ENCODE measurements at places on chromosomes 2 and 18. TPM values are rescaled to one million over a fixed set of nuclear protein-coding genes. Genes with fewer than 3 reads are reported as not detected.

The UCN gene
- 2.6 TPM for total RNA-seq

The THSD7B gene
- total RNA-seq: 0.07 TPM

The SLC9A4 gene
- total RNA-seq: not detected

The ZAP70 gene
- 1.4 TPM for total RNA-seq

The FLACC1 gene
- 7.5 TPM for total RNA-seq

The CCDC68 gene
- total RNA-seq: 8.0 TPM

Data from right atrium auricular region (tissue), 2 donors.